Activated T-cell treated with anti-CD3 and anti-CD28 coated beads, Interleukin-2, amount 50 U/mL, for 72 hours (primary cell): ENCODE measurements at places on chromosomes 2 and 18. TPM values are rescaled to one million over a fixed set of nuclear protein-coding genes. Genes with fewer than 3 reads are reported as not detected.

The SH3BP4 gene
- total RNA-seq = 1.5 TPM

DNA sequence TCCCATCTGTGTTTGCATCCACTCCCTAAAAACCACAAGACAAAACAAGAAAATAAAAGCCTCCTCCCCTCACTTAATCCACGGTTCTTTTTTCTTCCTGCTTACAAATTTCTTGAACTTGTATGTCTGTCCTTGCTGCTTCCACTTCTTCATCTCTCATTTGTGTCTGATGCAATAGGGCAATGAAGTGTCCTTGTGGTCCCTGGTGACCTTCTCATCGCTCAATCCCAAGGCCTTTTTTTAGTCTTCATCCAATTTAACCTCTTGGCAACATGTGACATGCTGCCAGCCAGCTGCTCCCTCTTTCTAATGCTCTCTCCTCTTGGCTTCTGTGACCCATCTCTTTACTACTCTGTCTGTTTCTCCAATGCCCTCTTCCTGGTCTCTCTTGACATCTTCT lies 87.6 kb downstream of the SEMA4F start:
- no peak overlapping the region for H3K4me3 ChIP-seq
- no peaks in the 10 kb centered on the region for H3K27me3 ChIP-seq
- no peak for DNase-seq
- peaks cover 7% of the 10 kb centered on the region for H3K36me3 ChIP-seq
- H3K27ac ChIP-seq = no peak overlapping the region

- H3K4me3 ChIP-seq = no peak overlapping the region
- peaks cover 1% of the 10 kb centered on the region for H3K36me3 ChIP-seq
Measured at GRCh38 chr2:67242456-67242855, 154.7 kb upstream of the ETAA1 start.

GRCh38 chr18:72075040-72075439 lies 469.1 kb downstream of the CBLN2 start:
- DNase-seq = no peak
- H3K27me3 ChIP-seq = no peaks in the 10 kb centered on the region
- no peaks in the 10 kb centered on the region for H3K36me3 ChIP-seq
- no peak overlapping the region for H3K4me3 ChIP-seq
- no peaks in the 10 kb centered on the region for H3K4me1 ChIP-seq
- no peak overlapping the region for H3K27ac ChIP-seq

DNA sequence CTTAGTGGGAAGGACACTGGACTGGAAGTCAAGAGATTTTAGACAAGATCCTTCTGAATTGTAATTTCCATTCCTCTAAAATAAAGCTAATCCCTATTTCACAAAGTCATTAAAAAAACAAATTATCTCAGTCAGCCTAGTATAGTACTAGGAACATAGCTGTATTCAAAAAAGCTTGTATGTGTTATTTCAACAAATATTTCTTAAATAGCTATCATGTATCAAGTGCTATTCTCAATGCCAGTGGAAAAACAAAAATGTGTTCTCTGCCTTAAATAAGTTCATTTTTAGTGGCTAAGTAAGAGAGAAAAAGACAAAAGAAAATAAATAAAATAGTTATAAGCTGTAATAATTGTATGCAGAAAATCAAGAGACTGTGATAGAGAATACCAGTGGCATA lies 541.8 kb upstream of the CDH2 start:
- no peak overlapping the region for H3K27ac ChIP-seq
- no peaks in the 10 kb centered on the region for H3K27me3 ChIP-seq
- H3K4me1 ChIP-seq = no peaks in the 10 kb centered on the region
- no peak overlapping the region for H3K4me3 ChIP-seq
- DNase-seq = no peak

DNA sequence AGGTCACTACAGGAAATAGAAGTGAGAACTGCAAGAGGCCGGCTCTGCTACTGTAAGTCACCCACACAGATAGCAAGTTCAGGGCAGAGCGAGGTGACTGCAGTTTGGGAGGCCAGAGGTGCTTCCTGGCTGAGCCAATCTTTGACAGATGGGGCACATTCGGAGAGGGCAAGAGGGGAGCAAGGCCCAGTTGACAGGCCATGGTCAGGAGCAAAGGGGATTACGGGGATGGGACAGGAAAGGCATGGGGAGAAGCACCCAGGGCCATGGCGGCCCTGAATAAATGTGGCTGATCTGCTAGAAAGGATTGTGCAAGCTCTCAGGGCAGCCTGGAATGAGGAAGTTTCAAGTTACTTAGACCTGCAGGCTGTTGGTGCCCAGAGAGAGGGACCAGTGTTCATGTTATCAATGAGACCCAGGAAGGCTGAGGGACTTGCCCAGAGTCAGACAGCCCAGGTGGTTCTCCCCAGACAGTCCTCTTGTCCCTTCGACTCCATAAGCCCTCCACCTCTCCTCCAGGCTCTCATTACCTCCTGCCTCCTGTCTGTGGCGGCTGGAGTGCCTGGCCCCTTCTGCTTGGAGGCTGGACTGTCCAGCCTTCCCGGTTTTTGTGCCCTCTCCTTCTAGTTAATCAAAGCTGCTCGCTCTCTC lies 123.3 kb downstream of the CTIF start:
- no peak for DNase-seq
- no peaks in the 10 kb centered on the region for H3K4me1 ChIP-seq
- no peaks in the 10 kb centered on the region for H3K27me3 ChIP-seq
- peaks cover 5% of the 10 kb centered on the region for H3K36me3 ChIP-seq
- H3K27ac ChIP-seq = no peak overlapping the region

The CGREF1 gene
- total RNA-seq = 0.81 TPM

The ABCB11 gene
- total RNA-seq = not detected

DNA sequence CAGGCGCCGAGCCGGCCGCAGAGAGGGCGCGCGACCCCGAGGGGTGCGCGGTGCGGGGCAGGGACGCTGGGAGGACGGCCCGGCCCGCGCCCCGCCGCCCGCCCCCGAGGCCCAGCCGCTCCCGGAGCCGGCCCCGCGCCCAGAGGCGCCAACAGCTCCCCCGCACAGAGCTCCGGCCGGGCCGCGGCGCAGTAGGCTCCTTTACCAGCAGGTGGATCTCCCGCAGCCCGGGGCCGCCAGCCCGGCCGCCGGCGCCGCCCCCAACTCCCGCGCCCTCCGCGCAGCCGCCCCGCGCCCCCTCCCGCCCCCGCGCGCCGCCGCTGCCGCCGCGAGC lies 258 bp downstream of the MGAT4A start:
- H3K27ac ChIP-seq = no peak overlapping the region
- peaks cover 12% of the 10 kb centered on the region for H3K36me3 ChIP-seq
- H3K27me3 ChIP-seq = no peaks in the 10 kb centered on the region
- peak; percentile 74 for DNase-seq
- H3K4me1 ChIP-seq = peaks cover 83% of the 10 kb centered on the region

- DNase-seq = no peak
- H3K4me1 ChIP-seq = no peaks in the 10 kb centered on the region
- no peak overlapping the region for H3K27ac ChIP-seq
- H3K27me3 ChIP-seq = no peaks in the 10 kb centered on the region
- no peaks in the 10 kb centered on the region for H3K36me3 ChIP-seq
Measured at GRCh38 chr18:49988733-49989132, 175.4 kb upstream of the ACAA2 start.

- H3K4me1 ChIP-seq = peaks cover 33% of the 10 kb centered on the region
- peak; percentile 40 for DNase-seq
- no peak overlapping the region for H3K27ac ChIP-seq
- peak overlapping the region; percentile 27 for H3K4me3 ChIP-seq
- peaks cover 28% of the 10 kb centered on the region for H3K27me3 ChIP-seq
- no peaks in the 10 kb centered on the region for H3K36me3 ChIP-seq
Measured at GRCh38 chr2:38474715-38475566, 97.9 kb upstream of the ATL2 start.

- no peak overlapping the region for H3K27ac ChIP-seq
- no peaks in the 10 kb centered on the region for H3K4me1 ChIP-seq
- no peak overlapping the region for H3K4me3 ChIP-seq
Measured at GRCh38 chr18:34760444-34760843, 50.3 kb downstream of the DTNA start.

DNA sequence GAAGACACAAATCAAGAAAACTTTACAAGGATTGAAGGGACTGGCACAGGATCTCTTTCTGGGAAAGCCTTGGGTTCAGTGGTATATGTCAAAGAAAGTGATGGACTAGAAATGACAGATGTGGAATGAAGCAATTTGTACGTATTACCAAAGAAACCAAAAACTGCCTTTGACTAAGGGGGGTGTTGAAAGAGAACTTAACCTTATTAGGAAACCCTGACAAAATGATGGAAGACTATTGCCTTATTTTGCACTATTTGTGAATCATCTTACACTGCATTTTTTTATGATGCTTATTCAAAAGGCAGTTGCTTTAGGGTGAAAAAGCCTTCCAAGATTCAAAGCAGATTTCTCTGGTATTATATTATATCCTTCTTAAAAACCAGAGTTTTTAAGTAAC lies 4.0 kb downstream of the TSGA10 start:
- H3K36me3 ChIP-seq = peaks cover 7% of the 10 kb centered on the region
- H3K4me1 ChIP-seq = peaks cover 17% of the 10 kb centered on the region
- H3K4me3 ChIP-seq = no peak overlapping the region
- no peak for DNase-seq
- no peaks in the 10 kb centered on the region for H3K27me3 ChIP-seq

The NCOA1 gene
- total RNA-seq = 29.8 TPM

- no peak overlapping the region for H3K4me3 ChIP-seq
- H3K27ac ChIP-seq = no peak overlapping the region
- H3K27me3 ChIP-seq = peaks cover 29% of the 10 kb centered on the region
- H3K4me1 ChIP-seq = no peaks in the 10 kb centered on the region
- no peak for DNase-seq
- no peaks in the 10 kb centered on the region for H3K36me3 ChIP-seq
Measured at GRCh38 chr2:179438654-179439053, 174.0 kb upstream of the SESTD1 start.

GRCh38 chr2:182132605-182133004 lies 147.0 kb downstream of the PPP1R1C start:
- H3K4me1 ChIP-seq = no peaks in the 10 kb centered on the region
- H3K4me3 ChIP-seq = no peak overlapping the region
- peaks cover under 1% of the 10 kb centered on the region for H3K27me3 ChIP-seq
- no peak for DNase-seq
- no peak overlapping the region for H3K27ac ChIP-seq

The ABCG5 gene
- total RNA-seq = not detected

The OXER1 gene
- total RNA-seq = 0.30 TPM

GRCh38 chr2:225037415-225038230 lies 4.6 kb downstream of the DOCK10 start:
- H3K27ac ChIP-seq = peak overlapping the region; percentile 99
- no peaks in the 10 kb centered on the region for H3K27me3 ChIP-seq
- peaks cover 84% of the 10 kb centered on the region for H3K4me1 ChIP-seq
- H3K4me3 ChIP-seq = peak overlapping the region; percentile 96

GRCh38 chr18:76490033-76490432 lies 5.0 kb downstream of the ZNF516 start:
- peaks cover 8% of the 10 kb centered on the region for H3K36me3 ChIP-seq
- H3K27ac ChIP-seq = no peak overlapping the region
- peaks cover 26% of the 10 kb centered on the region for H3K27me3 ChIP-seq
- DNase-seq = no peak
- peak overlapping the region; percentile 91 for H3K4me3 ChIP-seq

DNA sequence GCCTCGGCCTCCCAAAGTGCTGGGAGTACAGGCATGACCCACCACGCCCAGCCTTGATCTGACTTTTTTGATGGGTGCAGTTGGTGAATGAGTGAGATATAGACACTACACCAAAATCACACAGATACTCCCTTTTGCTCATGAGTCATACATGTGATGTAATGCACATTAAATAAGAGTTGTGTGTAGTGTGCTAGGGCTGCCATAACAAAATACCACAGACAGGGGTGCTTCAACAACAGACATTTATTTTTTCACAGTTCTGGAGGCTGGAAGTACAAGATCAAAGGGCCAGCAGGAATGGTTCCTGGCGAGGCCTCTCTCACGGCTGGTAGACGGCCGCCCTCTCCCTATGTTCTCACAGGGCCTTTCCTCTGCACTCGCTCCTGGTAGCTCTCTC lies 46.6 kb downstream of the GBX2 start:
- H3K4me3 ChIP-seq = no peak overlapping the region
- H3K4me1 ChIP-seq = no peaks in the 10 kb centered on the region
- peaks cover 17% of the 10 kb centered on the region for H3K27me3 ChIP-seq

DNA sequence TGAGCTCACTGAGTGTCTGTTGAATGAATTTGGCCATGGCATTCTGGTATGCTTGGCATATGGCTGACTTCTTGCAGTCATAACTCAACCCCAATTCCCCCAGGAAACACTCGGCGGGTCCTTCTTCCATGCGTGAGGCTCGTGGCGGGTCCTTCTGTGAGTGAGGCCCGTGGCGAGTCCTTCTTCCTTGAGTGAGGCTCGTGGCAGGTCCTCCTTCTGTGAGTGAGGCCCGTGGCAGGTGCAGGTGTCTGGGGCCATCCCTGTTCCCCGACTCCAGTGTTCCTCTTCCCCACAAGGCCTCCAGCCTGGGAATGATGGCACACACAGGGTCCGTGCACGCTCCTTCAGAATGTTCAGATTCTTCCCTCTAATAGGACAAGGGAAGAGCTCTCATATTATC lies 169.0 kb downstream of the EIPR1 start:
- H3K27me3 ChIP-seq = no peaks in the 10 kb centered on the region
- H3K36me3 ChIP-seq = peaks cover 1% of the 10 kb centered on the region
- no peak for DNase-seq

GRCh38 chr2:229719926-229720647 lies 5.7 kb upstream of the DNER start:
- no peaks in the 10 kb centered on the region for H3K36me3 ChIP-seq
- no peaks in the 10 kb centered on the region for H3K4me1 ChIP-seq
- no peak overlapping the region for H3K27ac ChIP-seq
- no peak overlapping the region for H3K4me3 ChIP-seq
- H3K27me3 ChIP-seq = peaks cover 24% of the 10 kb centered on the region

DNA sequence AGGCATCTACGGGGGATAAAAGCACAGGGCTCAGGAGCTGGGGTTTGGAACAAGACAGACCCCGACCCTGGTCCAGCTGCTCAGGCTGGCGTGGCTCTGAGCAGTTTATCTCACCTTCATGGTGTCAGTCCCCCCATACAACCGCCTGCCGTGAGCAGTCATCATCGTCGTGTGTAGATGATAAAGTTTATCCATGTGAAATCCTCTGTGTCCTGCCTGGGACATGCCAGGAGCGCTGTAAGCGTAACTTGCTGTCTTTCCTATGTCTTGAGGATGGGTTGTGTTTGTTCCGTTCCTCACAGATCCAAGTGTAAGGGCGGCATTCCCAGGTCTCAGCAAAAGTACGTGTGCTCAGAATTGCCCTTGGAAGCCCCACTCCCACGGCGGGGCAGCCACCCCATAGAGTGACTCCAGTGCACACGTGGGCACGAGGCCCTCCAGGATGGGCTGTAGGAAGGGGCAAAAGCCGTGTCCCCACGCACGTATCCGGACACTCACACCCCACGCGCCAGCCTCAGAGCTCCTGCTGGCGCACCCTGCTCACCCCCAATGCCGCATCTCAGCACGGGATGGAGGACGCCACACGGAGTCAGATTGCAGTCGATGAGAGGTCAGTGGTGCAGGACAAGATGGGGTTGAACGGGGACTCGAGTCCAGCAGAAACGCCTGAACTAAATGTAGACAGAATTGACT lies 50.9 kb downstream of the ADI1 start:
- H3K27ac ChIP-seq = no peak overlapping the region
- H3K4me1 ChIP-seq = no peaks in the 10 kb centered on the region
- H3K36me3 ChIP-seq = peaks cover 18% of the 10 kb centered on the region
- DNase-seq = no peak
- H3K4me3 ChIP-seq = no peak overlapping the region

- DNase-seq = no peak
- no peaks in the 10 kb centered on the region for H3K4me1 ChIP-seq
- no peaks in the 10 kb centered on the region for H3K36me3 ChIP-seq
- H3K27ac ChIP-seq = no peak overlapping the region
Measured at GRCh38 chr2:180472133-180472532, 465.0 kb upstream of the CWC22 start.

The MROH2A gene
- not detected for total RNA-seq

- no peak for DNase-seq
- H3K36me3 ChIP-seq = no peaks in the 10 kb centered on the region
- peaks cover 6% of the 10 kb centered on the region for H3K27me3 ChIP-seq
- H3K4me1 ChIP-seq = no peaks in the 10 kb centered on the region
- H3K27ac ChIP-seq = no peak overlapping the region
Measured at GRCh38 chr2:104772996-104773395, 80.9 kb upstream of the POU3F3 start.
